ENCODE measurements at places on chromosomes 13 and 19.

DNA sequence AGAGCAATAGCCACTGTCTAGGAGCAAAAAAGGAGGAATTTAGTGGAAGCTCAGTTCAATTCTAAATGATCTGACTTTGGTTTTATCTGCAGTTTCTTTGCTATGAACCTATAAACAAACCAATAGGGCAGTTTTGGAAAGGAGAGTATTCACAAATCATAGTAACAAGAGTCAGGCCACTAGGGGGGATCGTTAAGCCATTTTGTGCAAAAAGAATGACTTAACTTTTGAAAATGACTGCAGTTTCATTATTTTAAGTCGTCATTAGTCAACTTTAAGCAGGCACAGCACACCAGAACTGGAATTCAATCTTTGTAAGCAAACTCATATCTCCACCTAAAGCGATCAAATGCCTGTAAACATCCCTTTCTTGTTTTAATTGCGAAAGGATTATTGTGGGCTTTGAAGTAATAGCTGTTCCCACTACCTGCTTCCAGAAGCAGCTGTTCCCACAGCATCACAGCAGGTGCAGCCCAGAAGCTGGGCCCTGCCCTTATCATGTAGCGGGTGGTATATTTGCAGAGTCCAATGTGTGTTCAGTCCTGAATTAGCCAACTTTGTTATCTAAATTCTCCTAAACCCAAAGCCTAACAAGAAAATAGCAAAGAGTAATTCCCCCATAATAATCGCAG lies 51.5 kb downstream of the SOX21 start:
- DNase-seq, result no peak

DNA sequence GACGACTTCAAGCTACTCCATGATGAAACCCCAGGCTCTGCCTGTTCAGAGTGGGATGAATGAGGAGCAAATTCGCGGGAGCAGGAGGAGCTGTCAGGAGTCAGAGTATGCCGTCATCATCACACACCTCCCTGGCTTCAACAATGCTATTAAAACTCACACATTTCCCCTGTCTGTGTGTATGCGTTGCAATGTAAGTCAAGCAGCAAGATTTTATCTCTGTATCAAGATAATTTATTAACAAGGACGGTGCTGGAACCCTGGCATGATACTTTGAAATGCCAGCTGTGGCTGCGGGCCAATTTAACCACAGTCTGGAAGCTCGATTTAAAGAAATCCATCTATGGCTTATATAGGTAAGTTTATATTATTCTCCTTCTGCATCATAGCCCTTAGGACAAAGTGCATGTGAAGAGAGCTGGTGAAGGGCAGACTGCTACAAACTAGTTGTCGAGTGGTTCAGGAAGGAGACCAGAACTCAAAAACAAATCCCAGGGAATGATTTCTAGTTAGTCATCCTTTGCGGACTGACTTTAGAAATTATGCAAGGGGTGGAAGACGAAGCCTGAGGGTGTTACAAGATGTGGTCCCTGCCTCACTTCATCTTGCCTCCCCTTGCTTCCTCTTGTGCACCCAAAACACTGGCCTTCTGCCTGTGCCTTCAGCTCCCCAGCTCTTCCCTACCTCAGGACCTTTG lies 486.5 kb downstream of the COG6 start:
- no peak for DNase-seq

DNA sequence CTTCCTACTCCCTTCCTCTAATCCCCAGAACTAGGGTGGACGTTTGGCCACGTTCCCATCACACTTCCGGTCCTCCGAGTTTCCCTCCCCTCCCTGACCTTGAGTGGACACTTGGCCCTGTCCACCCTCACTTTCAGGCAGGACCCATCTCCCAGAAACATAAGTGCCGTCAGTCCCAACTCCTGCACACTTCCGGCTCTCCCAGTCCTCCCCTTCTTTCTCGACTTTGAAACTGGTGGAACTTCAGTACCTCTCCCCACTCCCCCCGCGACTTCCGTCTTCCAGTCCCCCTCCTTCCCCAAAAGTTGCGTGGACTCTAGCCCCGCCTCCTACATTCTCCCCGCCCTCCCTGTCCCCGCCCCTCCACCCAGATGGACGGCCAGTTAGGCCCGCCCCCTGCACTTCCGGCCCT lies 278 bp upstream of the ZNF274 start:
- DNase-seq, result peak; percentile 68

- no peak for DNase-seq
Observed at GRCh38 chr19:2412449-2412848, 14.9 kb downstream of the TIMM13 start.

DNA sequence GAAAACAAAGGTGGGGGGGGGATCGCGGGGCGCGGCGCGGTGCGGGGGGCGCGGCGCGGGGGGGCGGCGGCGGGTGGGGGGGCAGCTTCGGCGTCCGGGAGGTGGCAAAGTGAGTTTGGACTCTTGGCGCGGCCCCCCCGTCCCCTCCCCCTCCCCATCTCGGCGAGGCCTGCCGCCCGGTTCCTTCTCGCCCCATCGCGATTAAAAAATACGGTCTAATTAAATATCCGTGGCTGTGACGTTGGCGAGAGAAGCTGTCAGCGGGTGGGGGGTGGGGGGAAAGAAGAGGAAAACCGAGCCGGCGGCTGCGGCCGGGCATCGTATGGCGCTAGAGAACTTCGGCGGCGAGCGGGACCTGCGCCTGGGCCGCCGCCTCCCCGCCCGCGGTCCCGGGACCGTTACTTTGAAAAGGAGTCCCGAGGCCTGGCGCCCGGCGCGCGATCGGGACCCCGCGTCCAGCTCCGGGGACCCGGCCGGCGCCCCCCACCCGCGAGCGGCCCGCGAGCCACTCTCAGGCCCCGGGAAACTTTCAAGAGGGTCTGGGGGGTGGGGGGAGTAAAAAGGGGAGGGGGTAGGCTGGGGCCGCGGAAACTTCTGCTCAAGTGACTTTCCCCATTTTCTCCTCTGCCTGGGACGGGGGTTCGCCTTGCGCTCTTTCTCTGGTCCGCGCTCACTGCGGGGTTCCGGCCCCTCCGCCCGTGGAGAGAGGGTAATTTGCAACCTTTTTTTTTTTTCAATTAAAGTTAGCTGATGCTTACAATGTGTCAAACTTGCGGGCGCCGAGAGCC lies 146.3 kb upstream of the ZNF536 start:
- no peak for DNase-seq

DNA sequence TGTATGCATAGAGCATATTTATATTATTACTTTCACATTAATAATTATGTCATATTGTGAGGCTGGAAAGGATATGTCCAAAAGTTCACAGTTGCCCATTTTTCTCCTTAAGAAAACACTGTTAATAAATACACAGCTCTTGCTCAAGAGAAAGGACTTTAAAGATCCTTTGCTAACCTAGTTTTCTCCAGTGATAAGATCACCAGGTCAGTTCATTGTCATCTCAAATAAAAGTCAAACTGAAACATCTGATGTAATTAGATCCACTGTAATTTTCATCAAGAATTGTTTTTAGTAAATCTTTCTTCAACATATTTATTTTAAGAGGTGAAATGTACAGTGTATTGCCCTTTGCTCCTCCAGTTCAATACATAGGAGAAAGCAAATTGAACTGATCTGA lies 82.8 kb upstream of the KLHL1 start:
- DNase-seq, result no peak

- no peak for DNase-seq
Observed at GRCh38 chr19:30549151-30549550, 177.0 kb downstream of the ZNF536 start.

- no peak for DNase-seq
Observed at GRCh38 chr19:14265290-14266036, 59.5 kb upstream of the ADGRL1 start.

DNA sequence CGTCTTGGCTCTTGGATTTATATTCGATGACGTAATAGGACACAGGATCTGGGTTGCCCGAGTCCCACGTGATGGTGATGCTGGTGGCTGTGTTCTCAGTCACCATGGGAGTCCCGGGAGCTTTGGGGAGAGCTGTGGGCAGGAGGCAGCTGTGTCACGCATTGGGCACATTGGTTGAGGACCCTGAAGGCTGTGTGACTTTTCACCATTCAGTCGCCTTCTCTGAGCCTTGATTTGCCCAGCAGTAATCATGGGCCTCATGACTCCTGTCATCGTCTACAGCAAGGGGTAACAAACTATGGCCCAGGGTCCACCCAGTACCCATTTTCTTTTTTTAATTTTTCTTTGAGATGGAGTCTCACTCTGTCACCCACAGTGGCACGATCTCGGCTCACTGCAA lies 96.3 kb downstream of the PTPRS start:
- no peak for DNase-seq

DNA sequence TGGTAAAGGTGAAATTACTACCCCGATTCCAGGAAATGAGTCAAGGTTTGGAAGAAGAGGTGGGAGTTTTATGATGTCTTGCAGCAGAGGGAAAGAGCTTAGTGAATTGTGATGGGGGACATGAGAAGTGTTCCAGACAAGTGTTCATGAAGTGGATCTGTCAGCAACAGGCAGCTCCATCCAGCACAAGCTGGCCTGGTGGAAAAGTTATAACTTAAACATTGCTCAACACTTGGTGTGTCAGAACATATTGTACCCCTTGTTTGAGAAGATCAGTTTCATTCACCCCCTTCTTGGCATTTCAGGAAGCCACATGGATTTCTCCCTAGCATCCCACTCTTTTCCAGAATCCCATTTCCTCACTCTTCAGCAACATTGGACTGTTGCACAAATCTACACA lies 222.0 kb downstream of the B3GLCT start:
- DNase-seq, result no peak

DNA sequence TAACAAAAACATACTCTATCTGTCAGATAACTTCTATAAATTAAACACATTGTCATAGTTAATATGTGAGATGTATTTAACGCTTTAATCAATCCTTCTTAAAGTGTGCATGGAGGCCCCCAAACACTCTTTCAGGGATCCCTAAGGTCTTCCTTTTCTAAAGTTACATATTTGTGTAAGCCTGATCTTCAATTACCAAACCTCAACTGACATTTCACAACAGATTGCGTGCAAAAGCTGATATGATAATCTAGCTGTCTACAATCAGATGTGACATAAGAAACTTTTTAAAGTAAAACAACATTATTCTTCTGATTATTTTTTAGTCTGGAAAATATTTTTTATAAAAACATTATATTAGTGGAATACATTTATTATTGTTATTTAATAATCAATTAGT lies 1850.4 kb downstream of the OLFM4 start:
- no peak for DNase-seq

- DNase-seq, result no peak
Observed at GRCh38 chr13:94641409-94641941, 39.8 kb downstream of the GPR180 start.

GRCh38 chr13:86918682-86919081 lies 752.5 kb upstream of the SLITRK5 start:
- no peak for DNase-seq

DNA sequence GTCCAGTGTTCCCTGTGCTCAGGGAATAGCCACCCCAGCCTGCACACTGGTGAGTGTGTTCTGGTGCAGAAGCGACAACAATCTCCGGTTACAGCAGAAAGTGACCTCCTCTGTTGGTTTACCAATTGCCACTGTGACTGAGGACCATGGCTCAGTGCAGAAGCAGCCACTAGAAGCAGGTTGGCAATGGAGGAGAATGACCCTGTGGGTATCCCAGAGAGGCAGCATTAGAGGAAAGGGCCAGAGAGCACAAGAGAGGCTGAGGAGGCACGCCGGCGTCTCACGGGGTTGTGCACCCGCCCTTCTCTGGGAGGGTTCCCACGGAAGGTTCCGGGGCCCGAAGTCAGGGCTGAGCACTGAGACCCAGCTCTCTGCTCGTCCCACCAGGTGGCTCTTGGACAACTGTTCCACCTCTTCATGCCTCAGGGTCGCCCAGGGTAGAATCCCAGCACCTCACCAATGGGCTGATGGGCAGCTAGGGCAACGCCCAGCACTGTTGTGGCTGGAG lies 14.0 kb downstream of the PROZ start:
- DNase-seq, result no peak
